Activated naive CD4-positive, alpha-beta T cell (primary cell): ENCODE measurements at places on chromosomes 13 and 19.

GRCh38 chr19:8321986-8322637, 816 bp downstream of the RPS28 start:
- no peak for DNase-seq

DNA sequence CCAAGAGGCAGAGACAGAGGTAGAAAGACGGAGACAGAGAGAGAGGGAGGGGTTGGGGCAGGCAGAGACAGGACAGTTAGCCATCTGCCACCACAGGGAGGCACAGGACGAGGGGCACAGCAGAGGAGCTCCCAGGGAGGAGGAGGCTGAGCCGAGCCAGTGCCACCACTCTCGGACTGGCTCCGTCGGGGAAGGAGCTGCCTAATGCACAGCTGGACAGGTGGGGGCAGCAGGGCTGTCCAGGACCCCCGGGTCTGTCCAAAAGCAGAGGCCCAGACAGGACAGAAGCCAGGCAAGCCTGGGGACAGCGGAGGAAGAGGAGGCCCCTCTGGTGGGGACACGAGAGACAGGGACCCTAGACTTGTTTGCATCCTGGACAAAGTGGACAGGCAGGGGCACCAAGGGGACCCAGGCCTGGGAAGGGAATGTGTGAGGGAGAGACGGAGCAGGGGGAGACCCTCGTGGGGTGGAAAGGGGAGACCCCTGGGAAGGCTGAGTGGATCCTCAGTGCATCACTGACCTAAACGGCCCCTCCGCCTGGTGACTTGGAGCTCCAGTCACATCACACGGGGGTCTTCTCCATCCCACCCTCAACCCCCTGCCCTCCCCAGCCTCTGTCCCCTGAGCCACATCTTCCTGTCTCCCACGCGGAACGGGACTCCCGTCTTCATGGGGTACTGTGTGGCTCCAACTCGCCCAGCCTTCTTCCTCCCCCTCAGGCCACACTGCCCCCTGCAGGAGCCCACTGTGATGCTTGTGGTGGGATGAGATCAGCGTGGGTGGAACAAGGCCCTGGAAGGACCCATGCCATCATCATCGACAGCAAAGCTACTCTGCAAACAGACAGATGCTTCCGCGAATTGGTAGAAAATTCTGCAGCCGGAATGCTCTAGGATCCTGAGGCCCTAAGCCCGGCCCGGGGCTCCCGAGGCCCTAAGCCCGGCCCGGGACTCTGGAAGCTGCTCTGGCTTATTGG, 915 bp downstream of the F10 start:
- DNase-seq = no peak

GRCh38 chr13:41995336-41995735, 34.4 kb upstream of the VWA8 start:
- no peak for DNase-seq

DNA sequence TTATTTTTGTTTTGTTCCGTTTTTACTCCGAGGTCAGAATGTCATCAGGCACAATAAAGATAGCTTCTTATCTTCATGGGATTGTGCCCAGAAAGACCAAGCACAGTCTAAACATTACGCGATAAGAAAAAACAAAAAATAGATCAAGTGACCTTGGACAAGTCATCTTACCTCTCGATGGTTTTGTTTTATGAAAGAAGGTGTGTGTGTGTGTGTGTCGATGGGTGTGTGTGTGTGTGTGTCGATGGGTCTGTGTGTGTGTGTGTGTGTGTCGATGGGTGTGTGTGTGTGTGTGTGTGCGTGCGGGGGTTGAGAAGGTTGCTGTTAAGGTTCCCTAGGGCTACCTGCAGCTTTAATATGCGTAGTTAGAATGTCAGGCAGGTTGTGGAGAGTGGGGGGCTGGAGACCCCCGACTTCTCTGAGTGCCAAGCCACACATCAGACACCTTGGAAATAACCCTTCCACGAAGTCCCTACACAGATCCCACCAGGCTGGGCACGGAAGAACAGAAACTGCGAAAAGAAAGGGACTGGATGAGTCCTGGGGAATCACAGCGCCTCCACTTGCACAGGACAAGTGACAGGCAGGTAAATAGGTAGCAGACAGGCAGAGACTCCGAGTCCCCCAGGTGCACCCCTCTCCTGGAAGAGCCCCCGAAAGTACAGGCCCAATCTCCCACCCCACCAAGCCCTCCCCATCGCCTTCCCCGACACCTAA, 458 bp upstream of the ATP8A2 start:
- no peak for DNase-seq

- DNase-seq = no peak
These were observed 1872.3 kb upstream of the PCDH20 start for GRCh38 chr13:63287926-63288325.

DNA sequence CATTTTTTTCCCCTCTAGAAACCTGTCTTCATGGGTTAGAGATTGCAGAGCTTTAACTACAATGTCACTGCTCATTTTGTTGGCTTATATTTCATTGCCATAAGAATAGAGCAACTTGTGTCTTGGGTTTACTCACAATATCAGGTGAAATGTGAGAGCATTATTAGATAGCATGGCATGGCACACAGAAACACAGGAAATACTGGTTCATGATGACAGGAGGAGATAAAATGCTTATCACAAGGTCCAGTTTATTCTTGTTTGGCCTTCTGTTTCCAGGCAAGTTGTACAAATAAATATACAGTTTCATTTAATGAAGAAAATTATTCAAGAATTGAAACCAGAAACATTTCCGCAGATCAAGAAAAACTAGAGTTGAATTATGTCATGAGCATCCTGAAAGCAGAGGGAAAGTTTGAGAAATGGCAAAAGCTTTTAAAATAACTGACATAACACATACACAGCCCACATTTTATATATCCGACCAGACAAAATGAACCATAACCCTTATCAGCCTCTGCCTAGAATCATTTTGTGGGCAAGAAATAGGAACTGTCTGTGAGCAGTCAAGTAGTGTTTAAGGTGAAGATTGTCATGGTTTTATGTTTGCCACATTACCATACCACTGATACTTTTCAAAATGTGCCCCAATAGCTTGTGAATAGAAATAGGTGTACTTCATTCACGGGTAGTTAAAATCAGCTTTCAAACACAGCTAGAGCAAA, 297.9 kb upstream of the ARGLU1 start:
- no peak for DNase-seq

- no peak for DNase-seq
These were observed 9.1 kb upstream of the ZNF536 start for GRCh38 chr19:30363073-30363472.

GRCh38 chr19:35408284-35409171, 37.7 kb downstream of the GPR42 start:
- no peak for DNase-seq

DNA sequence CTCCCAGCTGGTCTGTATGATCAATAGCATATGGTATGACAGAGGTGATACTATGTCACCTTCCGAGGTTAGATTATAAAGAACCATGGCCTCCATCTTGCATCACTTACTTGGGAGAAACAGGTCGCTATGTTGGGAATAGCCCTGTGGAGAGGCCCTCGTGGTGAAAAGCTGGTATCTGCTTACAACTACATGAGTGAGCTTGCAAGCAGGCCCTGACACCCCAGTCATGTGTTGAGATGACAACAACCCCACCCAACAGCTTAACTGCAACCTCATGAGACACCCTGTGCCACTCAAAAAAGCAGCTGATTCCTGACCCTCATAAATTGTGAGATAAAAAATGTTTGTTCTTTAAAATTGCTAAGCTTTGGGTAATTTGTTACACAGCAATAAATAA, 18.8 kb downstream of the MTRF1 start:
- no peak for DNase-seq
